NCI-H2227 treated with DMSO at 0.1 percent for 48 hours (cell line): ENCODE measurements at places on chromosomes 1 and 21.
A peak's percentile ranks its signal among the peaks of the same experiment; 100 is the strongest.

- no peak for DNase-seq
These were observed 6.9 kb downstream of the ANKRD35 start for GRCh38 chr1:145878724-145879123.

DNA sequence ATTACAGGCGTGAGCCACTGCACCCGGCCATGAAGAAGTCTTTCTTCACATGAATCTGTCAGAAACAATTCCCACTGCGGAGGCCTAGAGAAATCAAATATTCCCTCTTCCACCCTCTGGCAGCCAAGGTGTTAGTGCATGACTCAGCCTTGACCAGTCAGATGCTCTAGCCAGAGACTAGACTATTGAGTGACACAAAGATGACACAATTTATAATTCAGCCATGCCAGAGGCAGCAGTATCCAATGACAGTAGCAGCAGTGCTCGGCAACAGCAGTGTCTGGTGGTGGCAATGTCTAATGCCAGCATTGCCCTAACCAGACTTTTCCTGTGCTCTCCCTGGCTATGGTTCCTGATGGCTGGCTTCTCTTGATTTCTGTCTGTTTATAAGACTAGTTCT, 8.7 kb downstream of the CTXND2 start:
- peak; percentile 22 for DNase-seq

DNA sequence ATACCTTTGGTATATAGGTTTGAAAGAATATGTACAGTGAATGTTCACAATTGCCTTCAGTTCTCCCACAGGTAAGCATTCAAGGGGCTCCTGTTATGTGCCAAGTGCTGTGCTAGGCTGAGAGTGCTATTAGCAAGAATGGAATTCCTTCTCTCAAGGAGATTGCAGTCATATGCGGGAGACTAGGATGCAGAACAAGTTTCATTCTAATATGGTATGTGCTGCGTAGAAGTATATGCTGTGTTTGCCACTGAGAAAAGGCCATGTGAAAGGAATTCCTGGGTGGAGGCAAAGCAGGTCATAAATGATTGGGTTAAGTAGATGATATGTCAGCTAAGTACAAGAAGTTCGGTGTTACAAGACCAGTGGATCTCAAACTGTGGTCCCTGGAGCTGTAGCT, 303.0 kb downstream of the GPATCH2 start:
- DNase-seq = no peak

DNA sequence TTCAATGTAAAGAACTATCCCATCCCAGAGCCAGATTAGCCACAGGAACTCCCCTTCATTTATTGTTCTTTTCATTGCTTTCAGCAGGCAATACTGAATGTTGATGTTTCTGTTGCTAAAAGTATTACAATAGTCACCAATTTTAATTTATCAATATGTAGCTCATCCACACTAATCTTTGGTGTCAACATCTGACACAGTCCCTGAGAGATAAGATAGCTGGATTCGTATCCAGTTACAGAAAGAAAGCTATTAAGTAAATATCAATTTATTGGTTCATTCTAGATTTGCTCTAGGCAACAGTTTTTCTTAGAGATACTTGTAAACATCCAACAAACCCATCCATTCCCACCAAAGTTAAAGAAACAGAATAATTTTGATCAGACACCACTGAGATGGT, 4.7 kb downstream of the ADSS2 start:
- no peak for DNase-seq

- no peak for DNase-seq
These were observed 45.1 kb upstream of the PALMD start for GRCh38 chr1:99600782-99601181.

GRCh38 chr1:116163533-116163932, 52.3 kb downstream of the MAB21L3 start:
- DNase-seq = no peak

- peak; percentile 13 for DNase-seq
These were observed 55.5 kb upstream of the PSEN2 start for GRCh38 chr1:226814751-226815537.

DNA sequence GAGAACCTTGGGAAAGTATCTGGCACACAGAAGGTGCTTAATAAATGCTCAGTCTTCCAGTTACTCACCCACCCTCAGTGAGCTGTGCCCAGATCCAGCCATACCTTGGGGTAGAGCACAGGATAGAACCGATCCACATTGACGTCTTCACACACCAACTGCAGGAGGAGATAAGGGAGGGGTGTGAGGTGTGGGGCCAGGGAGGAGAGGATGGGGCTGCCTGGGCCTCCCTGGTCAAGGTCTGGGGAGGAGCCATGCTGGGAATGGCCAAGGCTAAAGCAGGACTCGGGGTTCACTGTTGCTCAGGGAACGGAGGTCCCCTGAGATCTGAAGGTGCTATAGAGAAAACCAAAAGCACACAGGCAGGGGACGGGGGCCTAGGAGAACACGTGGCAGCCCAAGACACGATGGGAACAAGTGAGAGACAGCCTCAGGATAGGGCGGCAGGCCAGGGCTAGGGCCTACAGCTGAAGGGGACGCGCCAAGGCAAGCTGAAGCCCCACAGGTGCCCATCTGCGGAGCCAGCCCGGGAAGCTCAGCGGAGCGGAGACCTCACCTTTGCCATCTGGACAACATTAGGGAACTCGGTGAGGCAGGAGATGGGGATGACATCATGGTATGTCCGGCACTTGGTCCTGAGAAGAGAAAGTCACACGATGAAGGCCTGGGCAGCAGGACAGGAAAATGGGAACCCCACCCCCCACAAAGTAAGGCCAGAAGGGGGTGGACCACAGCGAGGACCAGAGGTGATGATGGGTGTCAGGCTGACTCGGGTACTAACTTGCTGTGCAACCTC, 55.9 kb downstream of the RAP1GAP start:
- DNase-seq = no peak

- DNase-seq = peak; percentile 84
These were observed 32.2 kb upstream of the EPB41 start for GRCh38 chr1:28882009-28882628.

DNA sequence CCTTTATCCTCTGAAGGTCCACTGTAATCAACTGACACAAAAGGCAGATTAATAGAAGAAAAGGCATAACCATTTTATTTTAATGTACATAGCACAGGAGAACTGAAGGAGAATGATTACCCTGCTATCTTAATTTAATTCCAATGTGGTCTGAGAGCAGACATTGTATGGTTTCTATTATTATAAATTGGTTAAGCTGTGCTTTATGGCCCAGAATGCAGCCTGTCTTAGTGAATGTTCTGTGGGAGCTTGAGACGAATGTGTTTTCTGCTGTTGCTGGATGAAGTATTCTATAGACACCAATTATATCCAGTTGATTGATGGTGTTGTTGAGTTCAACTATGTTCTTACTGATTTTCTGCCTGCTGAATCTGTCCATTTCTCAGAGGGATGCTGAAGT, 25.0 kb upstream of the SLC2A1 start:
- peak; percentile 38 for DNase-seq

DNA sequence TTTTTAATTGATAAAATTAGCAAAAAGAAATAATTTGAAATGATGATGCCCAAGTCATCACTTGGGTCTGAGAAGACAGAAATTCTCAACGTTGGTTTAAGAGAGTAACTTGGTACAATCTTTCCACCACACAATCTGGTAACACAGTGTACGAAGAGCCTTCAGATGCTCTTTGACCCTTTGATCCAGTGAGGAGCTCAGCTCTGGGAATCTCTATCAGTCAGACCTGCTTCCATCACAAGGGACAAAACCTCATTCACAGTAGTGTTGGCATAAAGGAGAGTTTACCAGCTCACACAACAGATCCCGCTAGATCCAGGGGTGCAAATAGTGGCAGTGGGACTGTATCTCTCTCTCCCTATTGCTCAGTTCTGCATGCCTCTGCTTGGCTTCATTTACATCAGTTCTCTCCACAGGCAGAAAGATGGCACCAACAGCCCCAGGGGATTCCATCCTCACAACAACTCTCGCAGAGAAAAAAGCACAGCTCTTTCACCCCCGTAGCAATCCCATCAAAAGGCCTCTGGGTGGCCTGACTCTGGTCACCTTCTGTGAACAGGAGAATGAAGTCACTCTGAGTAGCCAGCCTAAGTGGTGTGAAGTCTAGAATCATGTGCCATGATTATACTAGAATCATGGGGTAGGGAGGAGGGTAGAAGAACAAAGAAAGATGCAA, 119.7 kb downstream of the ZNF281 start:
- no peak for DNase-seq

GRCh38 chr1:56574794-56575193, 4.6 kb downstream of the PLPP3 start:
- no peak for DNase-seq

- DNase-seq = no peak
These were observed 115.8 kb downstream of the C1orf94 start for GRCh38 chr1:34292472-34292871.

DNA sequence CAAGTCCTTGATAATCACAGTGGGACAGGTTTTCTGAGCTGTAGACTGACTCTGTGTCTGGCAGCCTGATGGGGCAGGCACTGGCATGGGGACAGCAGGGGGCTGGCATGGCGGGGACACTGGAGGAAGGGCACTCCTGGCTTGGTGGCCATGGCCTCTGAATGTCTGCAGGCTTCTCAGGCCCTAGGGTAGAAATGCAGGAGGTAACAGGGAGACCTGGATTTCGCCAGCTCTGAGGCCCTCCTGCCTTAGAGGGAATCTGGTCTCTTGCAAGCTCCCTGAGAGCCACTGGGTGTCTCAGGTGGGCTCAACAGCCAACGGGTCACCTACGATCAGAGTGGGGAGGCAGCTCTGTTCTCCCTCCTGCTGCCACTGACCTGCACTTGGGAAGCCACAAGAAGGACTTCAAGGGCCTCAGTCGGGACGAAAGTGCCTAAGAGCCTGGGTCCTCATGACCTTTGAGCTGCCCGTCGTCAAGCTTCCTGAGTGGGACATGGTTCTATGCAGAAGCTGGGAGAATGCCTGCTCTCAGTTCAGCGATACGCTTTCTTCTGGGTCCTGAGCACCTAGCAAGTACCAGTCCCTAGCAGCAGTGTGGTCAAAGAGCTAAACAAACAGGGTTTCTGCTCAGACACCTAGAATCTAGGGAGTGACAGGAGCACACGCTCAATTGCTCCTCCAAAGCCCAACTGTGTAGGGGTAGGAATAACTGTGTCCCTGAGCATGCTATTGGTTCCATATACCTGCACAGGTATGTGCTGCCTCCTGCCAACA, 569.0 kb downstream of the PTPRU start:
- DNase-seq = no peak

DNA sequence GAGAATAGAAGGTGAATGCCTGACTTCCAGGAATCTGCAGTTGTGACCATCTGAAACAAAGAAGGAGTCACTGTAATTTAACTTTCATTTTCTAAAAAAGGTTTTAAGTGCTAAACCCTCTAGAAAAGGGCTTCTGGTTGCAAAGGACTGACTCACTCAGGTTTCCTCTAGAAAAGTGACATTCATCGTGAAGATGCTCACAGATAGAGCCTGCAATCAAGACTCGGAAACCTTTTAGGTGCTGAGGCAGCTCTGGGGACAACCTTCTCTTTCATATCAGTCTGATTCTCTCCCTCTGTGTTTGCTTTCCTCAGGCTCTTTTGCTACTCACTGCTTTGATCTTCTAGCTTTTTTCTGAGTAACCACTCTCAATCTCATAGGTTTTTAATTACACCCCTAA, 8.2 kb downstream of the BCL9 start:
- DNase-seq = no peak

GRCh38 chr1:227333423-227333822, 15.1 kb upstream of the CDC42BPA start:
- DNase-seq = no peak

- DNase-seq = peak; percentile 57
These were observed at the start of gene H6PD for GRCh38 chr1:9234223-9235095. Gene H6PD (plus strand): TSS chr1:9234774. CDS start chr1:9244935, 10,161 bp downstream.

- DNase-seq = no peak
These were observed 17.0 kb downstream of the MKNK1 start for GRCh38 chr1:46587069-46587468.

DNA sequence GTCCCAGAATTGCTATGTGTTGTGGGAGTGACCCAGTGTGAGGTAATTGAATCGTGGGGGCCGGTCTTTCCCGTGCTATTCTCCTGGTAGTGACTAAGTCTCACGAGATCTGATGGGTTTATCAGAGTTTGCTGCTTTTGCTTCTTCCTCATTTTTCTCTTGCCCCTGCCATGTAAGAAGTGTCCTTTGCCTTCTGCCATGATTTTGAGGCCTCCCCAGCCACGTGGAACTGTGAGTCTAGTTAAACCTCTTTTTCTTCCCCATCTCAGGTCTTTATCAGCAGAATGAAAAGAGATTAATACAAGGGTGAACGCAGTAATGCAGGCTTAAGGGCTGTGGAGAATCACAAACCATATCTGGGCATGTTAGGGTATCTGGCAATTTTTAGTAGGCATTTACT, 624.0 kb downstream of the USP25 start:
- no peak for DNase-seq

DNA sequence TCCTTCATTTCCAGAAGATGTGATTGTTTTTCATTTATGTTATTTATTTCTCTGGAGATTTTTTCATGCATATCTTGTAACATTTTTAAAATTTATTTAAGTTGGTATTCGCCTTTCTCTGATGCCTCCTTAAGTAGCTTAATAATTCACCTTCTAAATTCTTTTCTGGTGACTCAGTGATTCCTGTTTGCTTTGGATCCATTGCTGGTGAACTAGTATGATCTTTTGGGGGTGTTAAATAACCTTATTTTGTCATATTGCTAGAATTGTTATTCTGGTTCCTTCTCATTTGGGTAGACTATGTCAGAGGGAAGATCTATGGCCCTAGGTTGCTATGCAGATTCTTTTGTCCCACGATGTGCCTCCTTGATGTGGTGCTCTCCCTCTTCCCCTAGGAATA, 1347.2 kb upstream of the B3GALT2 start:
- no peak for DNase-seq

DNA sequence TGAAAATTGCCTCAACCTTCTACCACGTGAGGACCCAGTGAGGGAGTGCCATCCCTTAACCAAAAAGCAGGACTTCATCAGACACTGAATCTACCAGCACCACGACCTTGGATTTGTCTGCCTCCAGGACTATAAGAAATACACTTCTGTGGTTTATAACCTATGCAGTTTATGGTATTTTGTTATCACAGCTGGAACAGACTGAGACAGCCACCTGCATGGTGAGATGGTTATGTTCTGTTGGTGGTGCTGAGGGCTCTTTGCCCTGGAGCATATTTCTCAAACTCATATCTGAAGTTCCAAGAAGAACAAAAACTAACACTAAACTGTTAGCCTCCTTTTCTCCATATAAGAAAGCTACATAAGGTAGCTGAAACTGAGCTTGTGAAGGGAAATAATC, 69.8 kb upstream of the RGS18 start:
- no peak for DNase-seq

DNA sequence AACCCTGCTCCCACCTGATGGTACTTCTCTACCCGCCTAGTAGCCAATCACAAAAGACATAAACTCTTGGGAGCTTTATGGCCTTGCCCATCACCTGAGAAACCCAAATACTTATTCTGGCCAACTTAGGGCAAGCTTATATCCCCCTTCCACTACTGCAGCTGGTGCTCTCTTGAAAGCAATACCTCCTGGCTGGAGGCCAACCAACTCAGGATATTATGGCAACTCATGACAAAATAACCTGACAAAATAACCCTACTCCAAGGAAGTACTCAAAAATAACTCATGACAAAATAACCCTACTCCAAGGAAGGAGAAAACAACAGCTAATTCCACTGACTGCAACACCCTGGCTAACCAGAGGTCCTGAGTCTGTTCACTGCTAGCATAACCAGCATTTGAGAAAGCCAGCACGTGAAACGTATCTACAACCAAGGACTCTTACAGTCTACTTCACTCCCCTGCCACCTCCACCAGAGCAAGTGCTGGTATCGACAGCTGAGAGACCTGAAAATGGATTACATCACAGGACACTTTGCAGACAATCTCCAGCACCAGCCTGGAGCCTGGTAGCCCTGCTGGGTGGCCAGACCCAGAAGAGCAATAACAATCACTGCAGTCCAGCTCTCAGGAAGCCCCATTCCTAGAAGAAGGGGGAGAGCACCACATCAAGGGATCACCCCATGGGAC, 179.9 kb downstream of the COL24A1 start:
- DNase-seq = no peak
